ENCODE measurements at places on chromosomes 1 and 21.

GRCh38 chr21:38920631-38921398, 115.1 kb downstream of the ETS2 start:
- DNase-seq, result peak; percentile 46

DNA sequence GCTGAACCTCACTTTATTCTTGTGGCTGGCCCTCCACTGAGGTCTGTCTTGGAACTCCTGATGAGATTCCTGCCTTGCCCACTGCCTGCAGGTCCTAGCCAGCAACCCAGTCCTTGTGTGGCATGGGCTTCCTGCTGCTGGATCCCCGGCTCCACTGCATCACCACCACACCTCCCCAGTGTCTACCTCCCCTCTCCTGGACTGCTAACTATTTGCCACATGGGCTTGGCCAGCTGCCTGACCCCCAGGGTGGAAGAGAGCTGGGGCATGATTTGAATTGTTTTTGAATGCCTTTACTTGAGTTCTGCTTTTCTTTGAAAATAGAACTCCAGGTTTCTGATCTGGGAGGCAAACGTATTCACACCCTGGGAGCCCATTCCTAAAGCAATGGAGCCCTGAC, 41.2 kb downstream of the SPAG17 start:
- DNase-seq, result no peak

- peak; percentile 5 for DNase-seq
Observed at GRCh38 chr1:228278432-228278941, 70.6 kb downstream of the OBSCN start.

DNA sequence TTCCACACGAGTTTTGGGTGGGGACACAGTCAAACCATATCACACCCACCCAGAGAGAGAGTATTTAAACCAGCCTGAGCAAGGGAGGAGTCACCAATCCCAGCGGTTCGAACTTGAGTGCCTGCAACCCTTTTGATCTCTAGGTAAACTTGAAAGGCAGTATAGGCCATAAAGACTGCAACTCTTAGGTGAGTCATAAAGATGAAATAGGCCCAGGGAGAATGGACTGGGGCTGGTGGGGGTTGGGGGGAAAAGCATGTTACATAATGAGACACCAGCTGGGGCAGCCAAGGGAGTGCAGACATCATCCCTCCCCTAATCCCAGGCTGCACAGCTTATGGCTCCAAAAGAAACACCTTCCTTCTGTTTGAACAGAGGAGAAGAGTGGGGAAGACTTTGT, 99.8 kb upstream of the LHX8 start:
- no peak for DNase-seq

- no peak for DNase-seq
Observed at GRCh38 chr1:32886828-32887414, 630 bp downstream of the HPCA start.

GRCh38 chr21:41979751-41980369, 26.0 kb upstream of the C2CD2 start:
- DNase-seq, result no peak

DNA sequence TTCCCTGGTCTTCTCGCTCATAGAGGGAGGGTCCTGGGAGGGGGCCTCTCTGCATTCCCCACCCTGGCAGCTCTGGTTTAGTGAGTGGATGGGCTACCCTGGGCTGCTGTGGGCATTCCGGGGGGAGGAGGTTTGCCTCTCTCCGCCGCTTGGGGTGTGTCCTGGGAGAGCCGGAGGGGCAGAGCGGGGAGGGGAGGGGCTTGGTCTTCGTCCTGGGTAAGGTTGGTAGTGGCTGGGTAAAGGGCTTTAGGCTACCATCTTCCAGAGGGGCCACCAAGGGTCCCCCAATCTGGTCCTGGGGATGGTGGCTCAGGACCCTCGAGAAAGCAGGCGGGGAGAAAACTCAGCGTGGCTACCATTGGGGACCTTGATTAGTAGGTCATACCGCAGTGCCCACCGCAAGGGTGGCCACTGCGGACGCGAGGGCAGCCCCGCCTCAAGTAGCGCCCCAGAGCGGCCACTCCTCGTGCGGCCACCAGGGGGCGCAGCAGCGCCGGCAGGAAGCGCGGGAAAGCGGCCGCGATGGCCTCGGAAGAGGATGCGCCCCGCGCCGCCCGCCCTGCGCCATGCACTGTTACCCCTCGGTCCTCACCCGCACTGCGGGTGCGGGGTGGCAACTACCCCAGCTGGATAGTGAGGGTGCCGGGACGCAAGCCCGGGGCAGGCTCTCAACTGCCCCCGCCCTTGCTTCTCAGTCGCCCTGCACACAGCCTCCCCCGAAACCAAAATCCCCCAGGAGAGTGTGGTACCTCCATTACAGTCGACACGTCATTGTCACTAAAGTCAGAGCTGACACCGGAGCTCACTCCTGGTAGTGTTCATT, 44.1 kb upstream of the SLC25A33 start:
- DNase-seq, result peak; percentile 77

DNA sequence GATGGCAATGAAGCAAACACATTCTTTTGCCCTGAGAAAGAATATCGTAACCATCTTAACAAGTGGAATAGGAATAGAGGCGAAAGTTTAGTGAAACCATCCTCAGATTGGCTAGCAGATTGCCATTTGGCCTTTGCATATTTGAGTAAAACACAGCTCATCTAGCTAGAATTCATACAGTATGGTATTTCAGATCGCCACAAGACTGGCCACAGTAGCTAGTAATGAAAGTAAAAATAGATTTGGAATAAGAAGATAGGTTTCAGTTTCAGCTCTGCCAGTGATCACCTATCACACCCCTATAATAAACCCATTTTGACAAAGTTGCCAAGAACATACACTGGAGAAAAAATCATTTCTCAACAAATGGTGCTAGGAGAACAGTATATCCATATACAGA, 294.9 kb downstream of the LRRIQ3 start:
- DNase-seq, result no peak

DNA sequence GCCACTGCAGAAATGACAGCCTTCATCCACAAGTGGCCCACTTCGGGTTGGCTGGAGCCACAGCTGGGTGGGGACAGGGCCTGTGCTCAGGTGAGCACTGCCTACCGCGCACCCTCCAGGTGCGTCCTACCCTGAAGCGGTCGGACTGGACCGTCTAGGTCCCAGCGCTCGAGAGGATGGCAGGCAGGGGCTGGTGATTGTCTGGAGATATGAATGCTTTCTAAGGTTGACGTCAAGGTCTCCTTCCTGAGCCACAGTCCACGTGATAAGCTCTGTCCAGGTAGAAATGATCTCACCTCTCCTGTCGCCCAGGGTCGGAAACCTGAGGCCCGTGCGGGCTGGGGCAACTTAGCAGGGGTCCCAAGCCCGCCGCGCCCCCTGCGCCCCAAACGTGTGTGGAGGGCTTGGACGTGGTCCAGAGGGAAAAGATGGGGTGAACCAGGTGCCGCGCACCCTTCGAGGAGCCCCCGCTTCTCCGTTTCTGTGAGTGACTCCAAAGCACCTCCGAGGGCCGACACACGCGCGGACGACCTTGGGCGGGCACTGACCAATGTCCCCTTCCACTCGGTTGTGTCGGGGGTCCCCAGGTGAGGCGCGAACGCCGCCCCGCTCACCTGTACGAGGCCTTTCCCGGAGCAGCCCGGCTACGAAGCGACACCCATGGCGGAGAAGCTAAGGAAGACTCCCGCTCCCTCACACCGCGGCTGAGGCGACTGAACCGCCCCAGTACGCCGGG, 853 bp upstream of the DOP1B start:
- DNase-seq, result no peak

DNA sequence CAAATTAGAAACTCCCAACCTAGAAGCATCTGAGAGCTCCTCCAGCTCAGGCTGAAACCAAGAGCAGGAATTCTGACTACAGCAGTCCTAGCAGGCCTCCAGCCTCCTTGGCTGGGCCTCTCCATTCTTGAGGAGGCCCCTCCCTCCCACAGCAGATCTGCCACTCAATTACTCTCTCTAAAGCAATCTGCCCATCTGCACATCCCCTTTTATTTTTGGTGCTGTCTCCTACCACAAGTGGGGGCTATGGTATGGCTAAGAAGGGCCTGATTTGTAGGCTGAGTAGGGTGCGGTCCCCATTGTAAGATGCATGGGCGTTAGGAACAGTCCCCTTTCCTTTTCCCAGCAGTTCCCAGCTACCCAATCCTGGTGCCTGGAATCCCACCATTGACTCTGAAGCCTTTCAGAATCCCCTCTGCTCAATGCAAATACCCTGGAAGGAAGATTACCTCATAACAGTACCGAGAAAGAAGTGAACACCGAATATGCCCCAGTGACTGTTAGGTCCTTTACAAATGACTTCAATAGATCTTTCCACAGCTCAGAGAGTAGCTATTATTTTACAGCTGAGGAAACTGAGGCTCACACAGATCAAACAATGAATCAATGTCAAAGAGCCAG, 11.6 kb upstream of the TTC39A start:
- DNase-seq, result no peak

- no peak for DNase-seq
Observed at GRCh38 chr1:162732566-162733335, 57.8 kb upstream of the HSD17B7 start.

DNA sequence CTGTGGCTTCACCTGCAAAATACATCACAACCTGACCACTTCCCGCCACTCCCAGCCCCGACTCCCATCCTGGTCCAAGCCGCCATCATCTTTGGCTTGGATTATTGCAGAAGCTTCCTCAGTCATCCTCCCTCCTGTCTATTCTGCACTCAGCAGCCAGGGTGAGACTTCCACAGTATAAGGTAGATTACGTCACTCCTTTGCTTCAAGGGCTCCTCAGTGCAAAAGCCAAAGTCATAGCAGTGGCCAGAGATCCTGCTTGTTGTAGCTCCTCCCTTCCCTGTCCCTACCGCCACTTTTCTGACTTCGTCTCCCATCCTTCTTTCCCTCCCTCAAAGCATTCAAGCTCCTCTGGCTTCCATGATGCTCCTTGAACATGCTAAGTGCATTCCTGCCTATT, 152.8 kb downstream of the GRIK3 start:
- no peak for DNase-seq

DNA sequence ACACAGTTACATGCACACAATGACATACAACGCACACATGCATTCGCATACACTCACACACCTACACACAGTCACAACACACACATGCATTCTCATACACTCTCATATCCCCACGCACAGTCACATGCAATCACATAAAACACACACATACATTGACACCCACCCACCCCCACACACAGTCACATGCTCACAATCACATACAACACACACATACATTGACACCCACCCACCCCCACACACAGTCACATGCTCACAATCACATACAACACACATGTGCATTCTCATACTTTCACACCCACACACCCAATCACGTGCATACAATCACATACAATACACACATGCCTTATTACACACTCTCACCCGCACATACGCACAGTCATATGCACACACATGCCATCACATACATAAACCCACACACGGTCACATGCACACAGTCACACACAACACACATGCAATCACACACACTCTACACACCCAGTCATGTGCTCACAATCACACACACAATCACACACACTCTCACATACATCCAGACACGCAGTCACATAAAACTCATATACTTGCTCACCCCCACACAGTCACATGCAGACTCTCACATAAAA, 134.3 kb downstream of the CASZ1 start:
- no peak for DNase-seq

GRCh38 chr1:111706921-111707320, 32.3 kb downstream of the INKA2 start:
- DNase-seq, result no peak

DNA sequence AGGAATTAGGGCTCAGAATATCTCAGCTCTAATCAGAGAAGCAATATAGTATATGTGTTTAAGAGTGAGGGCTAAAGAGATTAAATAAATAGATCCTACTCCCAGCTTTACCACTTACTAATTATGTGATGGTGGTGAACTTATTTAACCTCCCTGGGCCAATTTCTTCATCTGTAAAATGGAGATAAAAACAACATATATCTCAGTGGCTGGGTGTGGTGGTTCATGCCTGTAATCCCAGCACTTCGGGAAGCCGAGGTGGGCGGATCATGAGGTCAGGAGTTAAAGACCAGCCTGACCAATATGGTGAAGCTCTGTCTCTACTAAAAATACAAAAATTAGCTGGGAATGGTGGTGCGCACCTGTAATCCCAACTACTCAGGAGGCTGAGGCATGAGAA, 135.2 kb downstream of the SLC44A5 start:
- DNase-seq, result no peak

All from AG08396 (cell line).